ENCODE measurements at places on chromosomes 5 and 9.

- no peak for DNase-seq
Observed at GRCh38 chr9:71209890-71210289, 88.5 kb upstream of the TRPM3 start.

DNA sequence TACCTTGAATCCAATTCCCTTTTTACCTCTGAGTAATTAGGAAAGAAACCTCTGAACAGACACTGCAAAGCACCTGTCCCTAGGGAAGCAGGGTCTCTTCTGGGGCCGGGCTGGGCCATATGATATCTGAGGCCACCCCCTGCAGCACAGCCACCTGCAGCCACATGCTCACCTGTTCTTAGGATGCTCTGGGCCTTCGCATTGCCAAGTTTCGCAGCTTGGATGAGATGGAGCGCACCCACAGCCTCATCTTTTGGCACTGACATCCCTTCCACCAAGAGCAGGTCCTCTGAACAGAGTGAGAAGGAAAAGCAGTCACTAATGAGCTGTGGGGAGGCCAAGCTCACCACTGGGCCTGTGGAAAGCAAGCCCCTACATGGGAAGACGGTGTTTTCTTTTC lies 27.3 kb downstream of the CLTA start:
- DNase-seq: peak; percentile 24

DNA sequence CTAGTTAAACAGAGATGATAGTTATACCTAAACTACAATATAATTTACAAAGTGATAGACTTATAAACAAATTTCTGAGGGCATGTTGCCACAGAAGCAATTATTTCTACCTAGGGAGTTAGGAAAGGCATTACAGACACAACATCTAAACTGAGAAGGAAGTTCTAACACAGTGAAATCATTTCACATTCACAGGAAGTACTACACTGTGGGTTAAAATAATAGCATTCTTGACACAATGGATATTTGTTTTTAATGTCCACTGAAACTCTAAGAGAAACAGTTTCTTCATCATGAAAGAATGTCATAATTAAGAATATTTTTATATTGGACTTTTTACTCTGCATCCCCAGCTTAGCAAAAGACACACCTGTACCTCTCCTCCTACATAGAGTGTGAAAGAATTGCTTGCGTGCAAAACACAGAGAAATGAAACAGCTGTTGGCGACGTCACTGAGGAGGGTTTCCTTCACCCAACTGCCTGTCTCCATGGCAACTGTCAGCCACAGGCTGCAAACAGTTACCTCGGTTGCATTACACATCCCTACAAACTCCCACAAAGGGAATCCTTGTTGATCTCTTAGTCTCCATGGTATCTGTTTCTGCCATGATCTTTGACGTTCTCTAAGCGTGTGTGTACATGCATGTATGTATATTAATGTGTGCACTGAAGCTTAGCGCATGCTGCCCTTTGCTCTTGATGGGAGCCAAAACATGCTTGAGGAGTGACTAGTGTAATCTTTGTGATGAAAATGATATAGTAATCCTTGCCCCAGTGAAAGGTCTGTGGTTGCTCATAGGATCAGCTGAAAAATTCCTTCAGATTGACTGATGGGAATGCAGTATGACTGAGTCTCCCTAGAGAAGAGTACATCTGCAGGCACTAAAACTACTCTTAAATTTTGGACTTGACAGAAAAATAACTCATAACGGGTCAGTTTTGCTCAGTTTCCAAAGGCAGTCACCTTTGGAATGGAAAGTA lies 168.5 kb downstream of the ACTL7B start:
- no peak for DNase-seq

DNA sequence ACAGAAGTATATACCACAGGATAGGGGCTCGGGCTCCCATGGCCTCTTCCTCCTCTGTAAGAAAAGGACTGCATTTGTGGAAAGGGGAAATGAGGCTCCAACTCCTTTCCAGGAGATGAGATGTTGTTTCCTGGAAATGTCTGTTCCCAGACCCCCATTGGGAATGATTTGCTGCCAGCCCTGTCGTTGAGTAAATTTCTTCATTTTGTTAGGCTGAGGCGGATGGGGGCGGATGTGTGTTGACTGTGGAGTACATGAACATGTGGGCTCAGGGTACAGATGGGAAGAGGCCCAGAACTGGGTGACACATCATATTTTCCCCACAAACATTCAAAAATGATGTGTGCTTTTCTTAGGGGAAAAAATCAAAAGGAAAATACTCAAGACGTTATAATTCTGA lies 28.8 kb upstream of the TNFAIP8 start:
- DNase-seq: no peak

- no peak for DNase-seq
Observed at GRCh38 chr9:98010445-98010844, 27.3 kb downstream of the ANP32B start.

DNA sequence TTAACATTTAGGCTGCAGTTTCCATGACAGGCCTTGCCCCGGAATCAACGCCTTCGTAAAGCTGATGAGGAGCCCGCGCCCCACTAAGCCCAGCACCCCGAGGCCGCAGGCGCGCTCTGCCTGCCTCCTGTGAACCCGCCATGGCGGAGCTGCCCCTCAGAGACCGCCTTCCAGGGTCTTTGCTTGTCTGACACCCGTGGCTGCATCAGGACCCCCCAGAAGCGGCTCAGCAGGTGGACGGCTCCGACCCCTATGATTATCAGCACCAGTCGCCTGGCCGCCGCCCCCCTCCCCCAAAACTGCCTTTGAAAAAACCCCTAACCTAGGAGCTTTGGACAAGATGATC lies 507 bp upstream of the DPH7 start:
- DNase-seq: no peak

GRCh38 chr9:128382261-128382660 lies 11.1 kb downstream of the URM1 start:
- DNase-seq: no peak

GRCh38 chr9:135989722-135990467 lies 28.7 kb upstream of the UBAC1 start:
- DNase-seq: peak; percentile 49

DNA sequence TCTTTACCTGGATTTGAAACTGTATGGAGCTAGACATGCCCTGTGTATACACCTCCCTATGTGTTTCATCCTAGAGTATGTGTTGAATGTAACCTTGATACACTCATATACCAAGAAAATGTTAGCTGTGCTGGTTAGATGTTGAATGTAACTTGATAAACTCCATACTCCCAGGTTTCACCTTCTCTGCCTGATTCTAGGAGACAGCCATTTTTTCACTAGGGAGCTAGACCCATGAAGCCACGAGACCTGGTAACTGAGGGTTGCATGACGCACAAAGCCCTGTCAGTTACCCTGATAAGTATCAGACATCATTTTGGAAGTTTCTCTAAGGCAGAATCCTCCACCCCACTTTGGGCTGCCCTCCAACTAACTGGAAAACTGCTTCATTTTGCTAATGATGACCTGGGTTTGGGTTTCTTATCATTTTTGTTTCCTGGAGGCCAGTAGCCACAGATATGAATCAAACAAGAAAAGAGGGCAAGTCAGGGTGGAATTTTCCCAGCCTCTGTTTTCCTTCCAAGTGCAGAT lies 478.5 kb upstream of the KIF2A start:
- no peak for DNase-seq

DNA sequence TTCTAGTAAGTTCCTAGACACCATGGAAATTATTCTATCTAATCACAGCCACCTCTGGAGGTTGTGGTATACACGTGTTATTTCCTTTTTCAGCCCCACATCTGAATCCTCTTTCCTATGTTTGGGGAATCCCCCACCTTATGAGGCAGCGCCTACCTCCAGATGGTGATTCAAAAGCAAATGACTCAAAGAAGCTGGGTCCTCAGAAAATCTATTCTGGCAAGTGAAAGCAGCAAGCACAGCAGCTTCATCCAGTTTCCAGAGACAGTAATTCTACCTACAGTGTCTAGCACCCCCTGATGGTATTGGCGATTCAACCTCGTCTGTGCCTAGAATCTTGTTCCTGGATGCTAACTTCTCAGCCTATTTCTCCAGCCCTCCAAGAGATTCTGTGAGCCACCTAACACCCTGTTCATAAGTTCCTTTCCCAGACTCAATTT lies 43.0 kb downstream of the STRBP start:
- peak; percentile 60 for DNase-seq

GRCh38 chr5:78002690-78003089 lies 226.6 kb upstream of the TBCA start:
- DNase-seq: no peak

GRCh38 chr5:10762776-10763500 lies 1.9 kb upstream of the DAP start:
- no peak for DNase-seq

- DNase-seq: no peak
Observed at GRCh38 chr5:5658226-5658625, 235.7 kb downstream of the ICE1 start.

DNA sequence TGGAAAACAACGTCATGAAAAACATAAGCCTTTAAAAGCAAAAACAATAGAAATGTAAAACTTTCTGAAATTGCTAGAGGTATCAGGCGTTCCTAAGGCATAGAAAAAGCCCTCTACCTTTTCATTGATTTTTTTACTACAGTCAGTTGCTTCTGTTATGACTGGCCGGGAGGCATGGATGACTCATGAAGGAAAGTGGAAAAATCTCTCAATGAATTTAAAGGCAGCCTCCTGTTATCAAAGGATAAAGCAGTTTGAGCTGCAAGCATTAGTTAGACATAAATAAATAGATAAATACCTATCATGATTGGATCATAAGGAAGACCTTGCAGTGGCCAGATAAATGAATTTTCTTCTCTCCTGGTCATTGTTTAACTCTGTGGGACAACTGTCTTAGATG lies 281.6 kb downstream of the MAST4 start:
- no peak for DNase-seq

DNA sequence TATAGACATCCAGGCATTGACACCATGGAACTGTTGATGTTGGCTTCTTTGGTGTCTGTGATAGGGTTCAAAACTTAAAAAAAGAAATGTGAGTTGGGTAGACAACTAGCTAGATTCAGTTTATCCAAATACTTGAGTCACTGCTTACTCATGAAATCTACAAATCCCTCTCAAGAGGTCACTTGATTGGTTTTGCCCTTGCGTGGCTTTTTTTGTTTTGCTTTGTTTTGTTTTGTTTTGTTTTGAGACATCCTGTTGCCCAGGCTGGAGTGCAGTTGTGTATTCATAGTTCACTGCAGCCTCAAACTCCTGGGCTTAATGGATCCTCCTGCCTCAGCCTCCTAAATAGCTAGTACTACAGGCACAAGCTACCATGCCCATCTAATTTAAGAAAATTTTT lies 10.5 kb upstream of the ENTREP1 start:
- no peak for DNase-seq

DNA sequence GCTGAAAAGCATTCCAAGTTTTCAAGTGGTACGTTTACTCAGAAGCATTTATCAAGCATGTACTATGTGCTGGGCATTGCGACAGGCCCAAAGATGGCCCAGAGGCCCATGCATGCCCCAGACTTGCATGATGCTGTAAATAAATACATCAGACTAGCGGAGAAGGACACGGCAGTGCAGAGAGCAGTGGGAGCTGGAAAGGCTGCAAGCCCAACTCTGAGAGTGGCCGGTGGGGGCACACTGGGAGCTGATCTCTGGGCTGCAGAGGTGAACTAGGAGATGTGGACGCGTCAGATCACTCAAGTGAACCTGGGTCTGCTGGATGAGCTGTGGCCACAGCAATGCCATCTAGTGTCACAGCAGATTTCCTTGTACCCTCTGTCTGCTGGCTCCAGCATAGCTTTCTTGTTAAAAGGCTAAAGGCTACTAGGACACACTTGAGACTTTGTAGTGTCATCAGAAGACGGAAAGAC lies 246.9 kb downstream of the FANCC start:
- no peak for DNase-seq

DNA sequence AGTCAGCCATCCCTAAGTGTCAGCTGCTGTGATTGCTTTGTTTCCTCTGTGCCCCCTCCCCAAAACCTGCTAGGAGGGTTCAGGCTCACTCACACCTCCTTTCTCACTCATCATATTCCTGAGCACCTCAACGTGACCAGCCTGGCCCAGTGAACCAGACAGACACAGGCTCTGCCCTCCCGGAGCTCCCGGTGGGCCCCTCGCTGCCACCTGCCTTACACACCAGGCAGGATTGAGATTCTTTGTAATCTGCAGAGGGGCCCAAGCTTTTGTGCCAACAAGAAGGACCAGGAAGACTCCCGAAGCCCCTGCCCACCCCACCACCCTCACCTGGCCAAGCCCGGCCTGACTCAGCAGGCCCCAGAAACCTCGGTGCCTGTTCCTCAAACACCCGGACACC lies 87.8 kb downstream of the NTNG2 start:
- DNase-seq: peak; percentile 5

DNA sequence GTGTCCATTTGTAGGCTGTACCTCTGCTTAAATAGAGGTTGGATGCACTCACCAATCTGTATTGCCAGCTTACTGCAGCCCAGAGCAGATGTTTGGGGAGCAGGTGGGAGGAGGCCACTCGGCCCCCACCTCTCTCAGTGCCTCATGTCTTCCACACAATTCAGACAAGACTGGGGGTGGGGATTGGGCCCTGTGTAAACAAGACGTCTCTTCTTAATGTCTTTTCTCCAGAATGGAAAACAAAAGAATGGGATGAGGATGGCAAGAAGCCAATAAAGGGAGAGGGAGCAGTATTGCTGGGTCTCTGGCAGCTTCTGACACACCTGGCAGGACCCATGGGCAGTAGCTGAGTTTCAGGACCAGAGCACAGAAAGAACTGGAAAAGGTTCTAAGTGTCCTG lies 64.9 kb downstream of the SIL1 start:
- DNase-seq: no peak

DNA sequence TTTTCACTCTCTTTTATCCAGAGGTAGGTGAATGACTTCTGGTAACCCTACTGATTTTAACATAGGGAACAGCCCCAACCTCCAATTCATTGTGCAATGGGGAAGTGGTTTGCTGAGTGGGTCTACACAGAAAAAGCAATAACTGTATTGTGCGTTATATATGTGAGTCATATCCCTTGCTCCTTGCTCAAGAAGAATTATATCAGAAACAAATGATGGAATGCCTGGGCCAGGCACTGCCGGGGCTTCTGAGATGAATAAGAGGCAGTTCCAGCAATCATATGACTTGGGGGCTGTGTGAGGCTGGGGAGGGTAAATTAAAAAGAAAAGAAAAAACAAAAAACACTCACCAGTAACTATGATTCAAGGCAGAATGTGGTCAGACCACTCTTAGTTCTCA lies 79.2 kb upstream of the ABCA1 start:
- no peak for DNase-seq

- DNase-seq: no peak
Observed at GRCh38 chr9:99577351-99577750, 244.3 kb upstream of the NR4A3 start.
